ENCODE measurements at places on chromosomes 16 and 17.

- DNase-seq, result no peak
These were observed 12.1 kb downstream of the CMIP start for GRCh38 chr16:81456523-81457325.

GRCh38 chr17:74419928-74420411 is 11.9 kb upstream of the GPRC5C start:
- no peak for DNase-seq

GRCh38 chr17:6392609-6393350 is 42.1 kb downstream of the AIPL1 start:
- DNase-seq, result no peak

- no peak for DNase-seq
These were observed 18.1 kb upstream of the GAN start for GRCh38 chr16:81296631-81297030.

DNA sequence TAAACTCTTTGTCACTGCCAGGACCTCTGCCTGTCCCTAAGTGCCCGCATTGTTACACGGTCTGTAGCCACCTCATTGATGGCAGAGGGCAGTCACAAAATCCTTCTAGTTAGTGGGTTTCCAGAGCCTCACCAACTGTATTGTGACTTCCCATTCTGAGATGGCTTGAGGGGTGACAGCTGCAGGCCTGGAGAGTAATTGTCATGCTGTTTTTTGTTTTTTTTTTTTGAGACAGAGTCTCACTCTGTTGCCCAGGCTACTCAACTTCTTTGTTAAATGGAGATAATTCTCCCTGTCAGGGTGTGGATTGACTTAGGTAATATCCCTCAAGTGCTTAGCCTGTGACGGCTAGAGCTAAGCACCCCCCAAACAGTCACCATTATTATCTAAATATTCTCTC is 77.9 kb downstream of the SDR42E1 start:
- DNase-seq, result no peak

- peak; percentile 93 for DNase-seq
These were observed 502.7 kb upstream of the HSBP1 start for GRCh38 chr16:83305092-83305491.

- DNase-seq, result no peak
These were observed 3.0 kb downstream of the PGAP6 start for GRCh38 chr16:378821-379182.

- no peak for DNase-seq
These were observed 1.6 kb downstream of the TPPP3 start for GRCh38 chr16:67391424-67392300.

- no peak for DNase-seq
These were observed 115.1 kb upstream of the CCL2 start for GRCh38 chr17:34140006-34140405.

GRCh38 chr16:3492356-3492755 is 2.9 kb downstream of the C16orf90 start:
- DNase-seq, result no peak

- no peak for DNase-seq
These were observed 1.2 kb downstream of the RFFL start for GRCh38 chr17:35062308-35062707.

GRCh38 chr17:63001689-63002394 is 35.8 kb downstream of the TANC2 start:
- DNase-seq, result no peak
